ENCODE measurements at places on chromosomes 6 and 20. TPM values are rescaled to one million over a fixed set of nuclear protein-coding genes. Genes with fewer than 3 reads are reported as not detected.
A peak's percentile ranks its signal among the peaks of the same experiment; 100 is the strongest.

GRCh38 chr6:150887978-150888563 is 22.6 kb downstream of the MTHFD1L start:
- DNase-seq: no peak

DNA sequence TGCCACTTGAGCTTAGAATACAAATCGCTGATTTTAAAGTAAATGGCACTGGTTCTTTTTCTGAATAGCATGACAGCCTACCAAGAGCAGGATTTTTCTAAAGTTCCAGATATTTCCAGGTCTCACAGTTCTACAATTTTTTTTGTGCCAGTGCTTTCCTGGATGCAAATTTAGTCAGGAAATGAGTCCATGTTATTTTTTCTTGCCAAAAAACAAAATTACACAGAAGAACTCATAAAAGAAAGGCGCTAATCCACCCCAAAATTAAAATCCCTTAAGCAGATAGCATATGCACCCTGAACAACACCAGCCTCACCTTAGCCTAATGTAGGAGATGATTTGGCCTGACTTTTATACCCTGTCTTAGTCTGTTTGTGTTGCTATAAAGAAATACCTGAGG is 86.4 kb upstream of the ARG1 start:
- no peak for DNase-seq

GRCh38 chr20:31523361-31524283 is 9.4 kb downstream of the HM13 start:
- peak; percentile 83 for DNase-seq

GRCh38 chr6:36743032-36743431 is 45.4 kb downstream of the RAB44 start:
- no peak for DNase-seq

DNA sequence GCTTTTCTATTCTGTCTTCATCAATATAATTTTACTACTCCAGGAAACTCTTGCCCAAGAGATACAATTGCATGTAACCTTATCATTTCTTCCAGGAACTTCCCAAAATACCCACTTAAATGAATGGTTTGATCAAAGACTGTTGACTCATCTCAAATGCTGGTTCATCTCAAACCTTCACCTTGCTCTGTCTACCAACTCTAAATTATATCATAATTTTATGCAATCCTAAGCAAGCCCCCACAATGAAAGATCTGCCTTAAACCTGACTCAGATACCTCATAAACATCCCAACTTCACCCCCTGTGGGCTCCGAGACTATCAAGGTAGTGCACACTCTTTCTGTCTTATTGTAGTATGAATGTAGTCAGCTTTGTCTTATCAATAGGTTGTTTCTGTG is 65.5 kb upstream of the GCM1 start:
- no peak for DNase-seq

DNA sequence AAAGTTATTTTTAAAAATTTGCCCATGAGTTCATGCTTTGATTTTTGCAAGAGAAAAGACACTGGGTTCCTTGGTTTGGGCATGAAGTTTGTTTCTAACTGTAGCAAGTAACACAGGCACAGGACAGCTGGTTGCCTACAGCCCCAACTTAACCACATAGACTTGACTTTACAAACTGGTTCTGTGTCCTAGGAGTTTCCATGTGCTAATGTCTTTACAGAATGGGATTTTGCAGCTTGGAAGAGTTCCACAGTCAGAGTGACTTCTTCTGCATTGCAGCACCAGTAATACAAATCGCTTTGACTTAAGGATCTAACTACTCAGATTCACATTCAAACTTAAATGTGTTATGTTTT is 44.3 kb downstream of the OR2B2 start:
- DNase-seq: peak; percentile 9

DNA sequence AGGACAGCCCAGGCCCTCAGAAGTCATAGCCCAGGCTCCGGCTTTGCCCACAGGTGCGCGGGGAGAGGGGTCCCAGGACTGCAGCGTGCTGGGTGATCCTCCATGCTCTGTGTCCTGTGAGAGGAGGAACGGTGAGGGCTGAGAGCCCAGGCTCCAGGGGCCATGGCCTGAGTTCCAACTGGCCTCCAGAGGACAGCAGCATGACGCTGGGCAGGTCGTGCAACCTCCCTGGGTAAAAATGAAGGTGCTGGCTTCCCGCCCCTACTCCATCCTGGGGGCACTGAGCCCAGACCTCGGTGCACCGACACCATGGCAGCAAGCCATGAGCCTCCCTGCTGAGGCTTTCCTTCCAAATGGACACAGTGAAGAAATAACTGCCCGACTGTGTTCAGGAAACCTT is 305.4 kb downstream of the TAF4 start:
- no peak for DNase-seq

The SRMS gene
- not detected for total RNA-seq

GRCh38 chr20:57399587-57400155 is 8.5 kb downstream of the RBM38 start:
- no peak for DNase-seq

DNA sequence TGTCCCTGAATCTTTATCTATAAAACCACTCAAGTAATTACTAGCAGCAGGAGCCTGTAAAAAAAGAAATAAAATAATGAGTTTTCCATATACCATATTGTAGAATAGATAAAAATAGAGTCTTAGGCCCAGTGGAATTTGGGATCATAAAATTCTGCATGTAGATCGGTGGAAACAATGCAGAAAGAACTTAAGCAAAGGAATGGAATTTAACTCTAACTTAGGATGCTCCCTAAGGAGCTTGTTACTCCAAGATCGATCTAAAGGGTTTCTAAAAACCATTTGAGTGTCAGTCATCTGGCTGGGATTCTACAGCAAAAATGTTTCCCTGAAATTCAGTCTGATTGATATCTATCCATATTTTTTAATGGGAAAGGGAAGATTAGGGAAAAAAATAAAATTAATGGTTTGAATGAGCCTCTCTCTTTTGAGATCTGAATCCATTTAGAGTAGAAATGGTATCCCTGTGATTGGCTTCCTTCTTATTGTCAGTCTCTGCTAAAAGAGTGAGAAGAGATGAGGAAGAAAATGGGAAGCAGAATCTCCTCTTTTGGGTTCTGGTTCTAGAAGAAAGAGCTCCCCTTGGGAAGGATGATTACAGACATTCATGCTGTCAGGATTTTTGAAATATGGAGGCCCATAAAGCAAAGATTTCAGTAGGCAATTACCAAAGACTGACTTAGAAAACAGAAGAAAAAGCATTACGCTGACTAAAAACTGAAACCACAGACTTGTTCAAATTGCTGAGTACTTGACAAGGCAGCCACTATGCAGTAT is 564.3 kb upstream of the MARCKS start:
- DNase-seq: no peak

GRCh38 chr20:62458275-62459251 is 17.2 kb downstream of the GATA5 start:
- no peak for DNase-seq

DNA sequence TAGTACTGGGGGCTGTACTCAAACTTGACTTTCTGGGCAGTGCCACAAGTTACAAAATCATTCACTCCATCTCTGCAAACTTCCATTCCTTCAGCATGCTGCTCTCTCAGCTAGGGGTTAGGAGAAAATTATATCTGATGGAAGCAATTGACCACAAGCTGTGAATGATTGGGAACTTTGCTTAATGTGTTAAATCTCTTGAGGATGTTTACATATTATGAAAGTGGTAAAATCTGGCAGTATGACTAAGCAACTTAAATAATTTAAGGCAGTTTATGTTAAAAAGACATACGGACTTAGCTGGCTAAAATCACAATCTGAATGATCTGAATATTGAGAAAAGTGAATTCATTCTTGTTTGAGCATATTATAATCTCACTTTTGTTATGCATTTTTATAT is 415.0 kb downstream of the PHF3 start:
- no peak for DNase-seq

- DNase-seq: peak; percentile 42
Measured at GRCh38 chr6:27251606-27252251, 4.2 kb downstream of the PRSS16 start.

The SLC24A3 gene
- not detected for total RNA-seq

- no peak for DNase-seq
Measured at GRCh38 chr6:62236784-62237183, 49.2 kb downstream of the KHDRBS2 start.

The SPEF1 gene
- total RNA-seq: not detected

The SNRPB2 gene
- total RNA-seq: 55.8 TPM

- no peak for DNase-seq
Measured at GRCh38 chr6:70045413-70045812, 179.1 kb downstream of the COL19A1 start.

DNA sequence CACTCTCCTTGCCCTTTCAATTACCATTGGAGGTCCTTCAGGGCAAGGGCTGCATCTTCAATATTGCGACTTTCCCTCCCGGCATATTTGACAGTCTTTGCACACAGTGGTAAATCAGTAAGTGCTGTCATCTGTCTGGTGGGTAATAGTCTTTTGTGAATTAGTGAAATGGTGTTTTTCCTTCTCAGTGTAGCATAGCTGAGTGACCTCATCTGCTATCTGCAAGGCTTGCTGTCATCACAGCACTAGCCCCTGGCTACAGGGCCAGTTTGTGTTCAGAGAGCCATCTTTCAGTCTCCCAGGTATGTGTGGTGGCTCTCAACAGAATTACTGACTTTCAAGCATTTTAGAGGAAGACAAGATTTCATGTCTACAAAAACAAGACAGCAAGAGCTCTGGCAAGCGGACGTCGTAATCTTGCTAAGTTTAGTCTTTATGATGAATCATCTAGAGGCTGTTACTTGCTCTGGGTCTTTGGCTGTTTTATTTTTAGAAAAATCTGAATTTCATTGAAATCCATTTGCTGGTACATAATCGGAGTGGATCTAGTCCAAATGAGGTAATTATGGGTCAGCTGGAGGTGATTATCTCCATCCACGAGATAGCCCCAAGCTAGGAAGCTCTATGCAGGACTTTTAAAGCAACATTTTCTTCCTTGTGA is 528.9 kb downstream of the EPM2A start:
- DNase-seq: no peak

DNA sequence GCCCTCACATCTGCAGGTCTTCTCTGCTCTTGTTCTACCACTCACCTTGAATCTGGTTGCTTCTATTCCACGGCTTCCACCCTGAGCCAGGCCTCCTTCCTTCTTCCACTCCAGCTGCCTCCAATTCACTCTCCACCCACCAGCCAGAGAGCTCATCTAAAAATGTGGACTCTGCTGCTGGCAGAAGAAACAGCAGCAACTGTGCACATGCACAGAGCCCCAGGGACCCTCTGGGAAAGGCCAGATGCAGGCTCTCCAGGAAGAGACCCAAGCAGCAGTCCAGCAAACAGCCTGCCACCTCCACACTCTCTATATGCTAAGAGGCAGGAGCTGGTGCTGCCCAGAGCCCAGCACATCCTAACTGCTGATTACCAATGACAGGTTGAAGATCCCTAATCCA is 162.6 kb upstream of the TOP1 start:
- no peak for DNase-seq

- DNase-seq: no peak
Measured at GRCh38 chr6:7184502-7184901, 76.7 kb downstream of the RREB1 start.

GRCh38 chr6:17588011-17588410 is 12.1 kb upstream of the FAM8A1 start:
- no peak for DNase-seq

The IL17A gene
- total RNA-seq: not detected

DNA sequence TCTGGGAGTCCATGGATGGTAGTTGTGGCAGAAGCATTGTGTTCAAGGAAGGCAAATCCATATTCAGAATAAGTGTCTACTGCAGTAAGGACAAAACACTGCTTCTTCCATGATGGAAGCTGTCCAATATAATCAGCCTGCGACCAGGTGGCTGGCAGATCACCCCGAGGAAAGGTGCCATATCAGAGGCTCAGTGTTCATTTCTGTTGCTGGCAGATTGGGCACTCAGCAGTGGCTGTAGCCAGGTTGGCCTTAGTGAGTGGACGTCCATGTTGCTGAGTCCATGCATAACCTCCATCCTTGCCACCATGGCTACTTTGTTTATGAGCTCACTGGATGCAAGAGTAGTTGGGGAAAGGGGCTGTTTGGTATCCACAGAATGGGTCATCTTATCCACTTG is 130.2 kb downstream of the SGK1 start:
- no peak for DNase-seq

- no peak for DNase-seq
Measured at GRCh38 chr20:45339799-45340198, 8.4 kb downstream of the SDC4 start.

The BPI gene
- total RNA-seq: not detected

The UBD gene
- 5.8 TPM for total RNA-seq

The TRAPPC3L gene
- 0.17 TPM for total RNA-seq

- no peak for DNase-seq
Measured at GRCh38 chr20:9110365-9110764, 41.5 kb downstream of the PLCB4 start.

The OOEP gene
- total RNA-seq: not detected

GRCh38 chr6:28923318-28924102 is at the start of gene TRIM27:
Gene TRIM27 (minus strand): TSS chr6:28923985. CDS start chr6:28923632, 353 bp downstream.
- DNase-seq: peak; percentile 88

- DNase-seq: no peak
Measured at GRCh38 chr6:116354236-116354635, 16.5 kb upstream of the DSE start.

- no peak for DNase-seq
Measured at GRCh38 chr6:31567531-31568370, 4.3 kb upstream of the LTA start.

The COMMD7 gene
- total RNA-seq: 28.1 TPM

DNA sequence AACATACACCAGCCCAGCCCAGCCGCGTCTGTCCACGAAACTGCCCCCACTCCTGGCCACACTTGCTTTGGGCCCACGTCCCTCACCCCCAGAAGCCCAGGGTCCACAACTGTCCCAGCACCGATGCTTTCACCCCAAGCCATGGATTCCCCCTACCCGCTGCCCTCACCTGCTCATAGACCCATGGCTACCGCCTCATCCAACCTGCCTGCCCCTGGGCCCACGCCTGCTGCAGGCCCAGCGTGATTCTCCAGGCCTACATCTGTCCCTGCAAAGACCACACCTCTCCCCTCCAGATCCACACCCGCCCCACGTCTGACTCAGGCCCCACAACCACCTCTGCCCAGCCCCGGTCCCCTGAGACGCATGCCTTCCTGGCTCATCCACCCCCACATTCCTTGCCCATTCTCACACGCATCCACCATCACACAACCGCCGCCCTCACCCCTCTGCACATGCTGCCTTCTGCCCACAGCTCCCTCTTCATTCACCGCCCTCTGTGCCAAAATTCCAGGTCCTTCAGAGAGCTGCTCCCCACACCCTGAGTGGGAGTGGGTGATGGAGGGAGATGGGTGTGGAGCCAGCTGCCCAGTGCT is 86.7 kb downstream of the GRM4 start:
- DNase-seq: no peak

The PLTP gene
- 5.4 TPM for total RNA-seq

Data from dermis blood vessel endothelial cell (primary cell).